ENCODE measurements at places on chromosomes 16 and 17.

- DNase-seq = no peak
Measured at GRCh38 chr17:7294614-7295153, at the start of gene YBX2. TSS of gene YBX2 (minus strand) at chr17:7294639. CDS start at chr17:7294500, 139 bp downstream.

DNA sequence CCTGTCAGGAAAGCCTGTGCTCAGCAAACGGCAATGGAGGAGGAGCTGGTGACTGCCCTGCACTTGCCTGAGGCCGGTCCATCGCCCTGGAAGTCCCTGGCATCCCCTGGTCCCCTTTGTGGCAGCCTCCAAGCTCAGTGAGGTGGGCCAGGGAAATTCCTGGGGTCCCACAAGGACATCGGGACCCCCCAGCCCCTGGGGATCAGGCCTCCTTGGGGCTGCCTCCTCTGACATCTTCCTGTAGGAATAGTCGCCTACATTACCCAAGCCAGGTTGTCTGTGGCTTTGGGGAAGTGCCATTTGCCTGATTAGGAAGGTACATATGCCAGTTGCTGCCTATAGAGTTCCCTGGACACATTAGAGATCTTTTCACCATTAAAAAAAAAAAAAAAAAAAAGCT lies 7.1 kb upstream of the KRT9 start:
- DNase-seq = no peak

DNA sequence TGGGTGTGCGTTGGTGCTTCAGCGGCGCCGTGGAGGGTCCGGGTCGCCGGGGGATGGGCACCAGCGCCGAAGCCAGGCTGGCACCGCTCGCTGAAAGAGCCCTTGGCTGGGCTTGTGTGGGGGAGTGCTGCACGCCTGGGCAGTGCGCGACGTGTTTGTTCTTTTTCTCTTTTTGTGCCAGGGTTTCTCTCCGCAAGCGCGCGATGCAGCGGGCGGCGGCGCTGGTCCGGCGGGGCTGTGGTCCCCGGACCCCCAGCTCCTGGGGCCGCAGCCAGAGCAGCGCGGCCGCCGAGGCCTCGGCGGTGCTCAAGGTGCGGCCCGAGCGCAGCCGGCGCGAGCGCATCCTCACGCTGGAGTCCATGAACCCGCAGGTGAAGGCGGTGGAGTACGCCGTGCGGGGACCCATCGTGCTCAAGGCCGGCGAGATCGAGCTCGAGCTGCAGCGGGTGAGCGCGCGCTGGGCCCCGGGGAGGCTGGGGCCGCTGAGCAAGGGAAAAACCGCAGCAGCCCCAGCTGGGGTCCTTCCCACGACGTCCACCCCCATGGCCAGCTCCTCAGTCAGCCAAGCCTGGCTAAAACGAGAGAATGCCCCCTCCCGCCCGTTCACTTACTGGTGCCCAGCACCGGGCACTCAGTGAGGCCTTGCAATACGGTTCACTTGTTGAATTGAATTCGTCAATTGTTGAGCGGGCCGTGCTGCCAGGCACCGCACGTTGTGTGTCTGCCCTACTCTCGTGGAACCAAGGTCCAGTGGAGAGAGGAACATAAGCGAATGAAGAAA lies 541 bp downstream of the GPT2 start:
- no peak for DNase-seq

DNA sequence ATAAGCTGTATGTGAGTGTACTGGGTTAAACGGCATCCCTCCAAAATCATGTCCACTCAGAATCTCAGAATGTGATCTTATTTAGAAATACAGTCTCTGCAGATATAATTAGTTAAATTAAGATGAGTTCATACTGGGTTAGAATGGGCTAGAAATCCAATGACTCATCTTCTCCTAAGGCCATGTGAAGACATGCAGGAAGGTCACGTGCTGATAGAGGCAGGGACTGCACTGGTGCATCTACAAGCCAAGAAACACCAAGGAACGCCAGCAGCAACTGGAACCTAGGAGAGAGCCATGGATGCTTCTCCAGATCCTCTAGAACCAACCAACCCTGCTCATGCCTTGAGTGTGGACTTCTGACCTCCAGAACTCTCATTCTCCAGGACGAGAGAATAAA lies 241.0 kb downstream of the XYLT1 start:
- no peak for DNase-seq

DNA sequence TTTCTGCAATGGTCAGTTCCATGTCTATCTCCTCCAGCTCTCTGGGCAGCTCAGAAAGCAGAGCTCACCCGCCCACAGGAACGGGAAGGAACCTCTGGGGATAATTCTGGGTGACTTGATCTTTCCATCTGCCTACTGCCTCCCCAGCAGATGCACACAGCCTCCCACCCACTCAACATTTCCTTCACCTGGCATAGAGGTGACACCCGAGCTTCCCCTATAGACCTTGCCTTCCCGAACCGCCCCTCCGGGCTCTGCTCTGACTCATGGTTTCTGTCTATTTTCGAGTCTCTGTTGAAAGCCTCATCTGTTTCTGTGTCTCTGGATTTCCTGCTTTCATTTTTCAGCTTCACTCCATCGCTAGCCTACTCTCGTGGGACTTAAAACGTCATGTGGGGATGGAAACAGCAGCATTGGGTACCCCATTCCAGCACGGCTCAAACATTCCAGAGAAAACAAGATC lies 11.4 kb downstream of the GGA3 start:
- DNase-seq = no peak
